ENCODE measurements at places on chromosomes 1 and 21. TPM values are rescaled to one million over a fixed set of nuclear protein-coding genes. Genes with fewer than 3 reads are reported as not detected.

- no peak for DNase-seq
These were observed 432.3 kb downstream of the DPYD start for GRCh38 chr1:97488530-97488929.

DNA sequence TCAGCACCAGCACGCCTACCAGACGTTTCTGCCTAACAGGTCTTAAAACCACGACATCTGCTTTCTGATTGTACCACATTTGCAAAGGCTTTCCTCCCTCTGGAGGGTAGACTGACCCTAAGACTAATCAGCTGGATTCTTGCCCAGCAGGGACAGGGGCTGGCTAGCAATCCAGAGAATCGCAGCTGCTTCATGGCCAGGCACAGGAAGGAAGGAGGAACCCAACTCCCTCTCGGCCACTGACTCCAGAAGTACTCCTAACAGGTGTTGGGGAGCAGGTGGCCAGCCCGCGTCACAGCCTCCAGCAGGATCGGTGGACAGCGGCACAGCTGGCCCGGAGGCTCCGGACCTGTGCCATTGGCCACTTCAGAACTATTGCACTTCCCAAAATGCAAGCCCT is 180.8 kb downstream of the NPHP4 start:
- no peak for DNase-seq

GRCh38 chr1:197465528-197466327 is 197.7 kb downstream of the CRB1 start:
- no peak for DNase-seq

- no peak for DNase-seq
These were observed 113.4 kb downstream of the ZBTB18 start for GRCh38 chr1:244164511-244164890.

GRCh38 chr1:41342774-41343355 is 18.4 kb upstream of the FOXO6 start:
- DNase-seq: no peak

DNA sequence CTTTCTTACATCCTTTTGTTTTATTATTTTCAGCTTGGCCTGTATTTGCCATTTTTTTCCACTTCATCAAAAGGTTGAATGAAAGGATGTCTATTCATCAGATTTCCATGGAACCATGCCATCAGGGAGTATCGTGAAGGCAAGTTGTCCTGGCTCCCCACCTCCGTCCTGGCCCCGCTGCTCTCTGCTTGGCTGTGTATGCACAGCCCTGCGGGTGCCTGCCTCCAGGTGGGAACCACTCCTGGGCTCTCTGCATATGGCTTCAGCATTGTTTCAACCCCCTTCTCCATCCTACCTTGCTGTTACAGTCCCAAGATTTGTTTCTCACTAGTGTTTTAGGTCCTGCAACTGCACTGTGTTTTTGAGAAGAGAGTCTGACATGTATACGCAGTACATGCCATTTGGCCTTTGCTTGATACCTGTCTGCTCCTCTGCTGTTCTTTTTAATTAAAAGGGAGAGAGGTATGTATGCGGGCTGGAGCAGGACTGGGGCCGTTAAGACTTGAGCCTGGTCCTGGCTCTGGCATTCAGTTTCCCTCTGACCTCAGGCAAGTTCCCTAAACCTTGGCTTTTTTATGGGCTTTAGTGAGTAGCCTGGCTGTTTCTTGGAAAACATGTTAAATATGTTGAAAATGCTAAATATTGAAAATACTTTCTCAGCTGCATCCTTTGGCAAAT is 69.9 kb upstream of the GCLM start:
- no peak for DNase-seq

GRCh38 chr1:220527908-220528678 is at the start of gene MARK1:
MARK1 (plus strand) TSS chr1:220528136; CDS start chr1:220528823, 687 bp downstream.
- DNase-seq: no peak

- no peak for DNase-seq
These were observed 138.4 kb downstream of the HIVEP3 start for GRCh38 chr1:41780322-41780721.

- DNase-seq: no peak
These were observed 16.9 kb upstream of the KIAA0040 start for GRCh38 chr1:175209493-175209921.

GRCh38 chr1:245677461-245678240 is 522.9 kb downstream of the KIF26B start:
- no peak for DNase-seq

GRCh38 chr1:247131236-247131635 is 27.1 kb upstream of the ZNF669 start:
- DNase-seq: no peak

DNA sequence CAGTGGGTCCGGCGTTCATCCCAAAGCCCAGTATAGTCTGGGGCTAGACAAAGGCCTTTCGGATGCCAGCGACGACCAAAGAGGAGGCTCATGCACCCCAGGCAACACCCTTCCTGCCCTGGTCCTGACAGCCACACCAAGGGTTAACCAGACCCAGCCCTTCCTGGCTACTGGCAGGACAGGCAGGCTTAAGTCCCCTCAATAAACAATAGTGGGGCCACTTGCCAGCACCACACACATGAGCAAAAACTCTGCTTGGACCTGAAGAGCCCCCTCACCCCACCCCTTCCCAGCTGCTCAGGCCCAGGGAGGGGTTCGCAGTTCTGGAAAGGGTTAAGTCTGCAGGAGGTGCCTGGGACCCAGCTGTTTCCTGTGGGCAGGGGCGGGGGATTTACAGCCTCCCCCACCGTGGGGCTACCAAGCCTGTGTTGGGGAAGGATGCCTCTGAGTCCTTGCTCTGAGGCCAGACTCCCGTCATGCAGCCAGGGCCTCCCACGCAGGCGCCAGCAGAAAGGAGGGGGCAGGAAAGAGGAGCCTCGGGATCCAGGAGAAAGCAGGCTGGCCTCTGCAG is 18.2 kb downstream of the PHLDA3 start:
- DNase-seq: peak; percentile 73

- no peak for DNase-seq
These were observed 24.1 kb downstream of the MROH9 start for GRCh38 chr1:170959385-170959784.

DNA sequence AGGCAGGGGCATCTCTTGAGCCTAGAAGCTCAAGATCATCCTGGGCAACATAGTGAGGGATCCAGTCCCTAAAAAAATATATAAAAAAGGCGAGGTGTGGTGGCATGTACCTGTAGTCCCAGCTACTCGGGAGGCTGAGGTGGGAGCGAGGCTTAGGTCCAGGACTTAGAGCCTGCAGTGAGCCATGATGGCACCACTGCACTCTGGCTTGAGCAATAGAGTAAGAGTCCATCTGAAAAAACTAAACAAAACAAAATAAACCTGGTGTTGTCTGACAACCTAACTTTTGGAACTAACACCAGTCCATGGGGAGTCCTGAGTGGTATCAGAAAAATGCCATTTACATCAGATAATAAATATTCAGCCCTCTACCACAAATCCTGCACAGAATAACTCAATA is 110.1 kb upstream of the NRIP1 start:
- DNase-seq: no peak

- DNase-seq: peak; percentile 26
These were observed 16.1 kb upstream of the CHI3L1 start for GRCh38 chr1:203202431-203203245.

GRCh38 chr1:14404862-14405301 is 193.6 kb upstream of the KAZN start:
- DNase-seq: no peak

DNA sequence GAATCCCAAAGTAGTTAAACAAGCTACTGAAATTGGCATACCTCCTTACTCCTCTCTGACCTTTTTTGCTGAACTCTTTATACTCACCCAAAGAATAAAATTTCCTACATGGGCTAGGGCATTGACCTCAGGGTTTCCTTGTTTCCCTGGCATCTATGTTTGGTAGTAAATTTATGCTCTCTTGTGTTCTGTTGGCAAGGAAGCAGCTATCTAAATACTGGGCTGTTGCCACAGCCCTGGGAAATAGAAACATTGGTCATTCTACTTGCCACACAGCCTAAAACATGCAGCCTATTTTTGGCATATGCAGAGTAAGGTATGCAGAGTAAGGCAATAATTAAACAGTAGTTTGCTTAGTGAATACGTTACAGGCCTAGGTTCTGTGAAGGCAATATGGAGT is 351.4 kb downstream of the HLX start:
- DNase-seq: no peak

DNA sequence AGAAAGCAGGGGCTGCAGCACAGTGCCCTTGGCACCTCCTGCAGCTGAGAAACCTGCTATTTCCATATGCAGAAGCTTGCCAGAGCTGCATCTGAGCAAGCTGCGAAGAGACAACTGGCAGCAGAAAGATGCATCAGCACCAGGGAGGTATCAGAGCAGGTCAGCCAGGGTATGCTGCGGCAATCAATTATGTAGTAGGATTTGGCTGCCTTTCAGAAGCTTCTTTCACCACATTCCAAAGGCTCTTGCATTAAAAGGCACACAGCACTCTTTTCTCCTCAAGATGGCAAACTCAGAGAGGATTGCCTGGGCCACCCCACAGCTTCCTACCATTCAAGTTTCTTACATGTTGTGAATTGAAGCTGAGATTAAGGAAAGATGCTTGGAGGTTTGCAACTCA is 47.6 kb upstream of the RAP1A start:
- DNase-seq: no peak

DNA sequence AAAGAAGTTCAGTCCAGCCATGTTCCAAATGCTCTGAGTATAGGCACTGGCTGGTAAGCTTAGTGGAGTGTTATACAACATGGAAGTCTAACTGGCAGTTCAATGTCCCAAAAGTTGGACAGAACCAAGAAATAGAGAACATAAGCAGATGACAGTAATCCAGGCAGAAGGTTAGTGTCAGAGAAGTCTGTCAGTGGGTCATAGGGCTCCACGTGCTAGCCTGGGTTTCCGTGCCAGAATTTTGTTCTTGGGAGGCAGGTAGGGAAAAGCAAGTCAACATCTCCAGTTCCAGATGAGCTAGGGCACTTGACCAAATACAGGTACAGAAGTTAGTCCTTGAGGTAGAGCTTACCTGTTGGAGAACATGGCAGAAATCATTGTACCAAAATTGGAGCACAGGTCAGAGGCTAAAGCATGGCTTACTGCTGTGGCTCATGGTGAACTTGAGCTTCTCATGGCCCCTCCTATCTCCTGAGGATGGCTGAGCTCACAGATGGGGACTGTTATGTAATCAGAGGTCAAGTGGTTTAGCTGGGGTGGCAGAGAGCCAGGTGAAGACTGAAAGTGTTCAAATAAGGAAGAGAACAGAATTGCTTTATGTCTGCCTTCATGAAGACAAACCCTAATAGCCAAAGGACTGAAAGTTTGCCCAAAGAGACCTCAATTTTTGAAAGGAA is 170.8 kb downstream of the NFIA start:
- no peak for DNase-seq

GRCh38 chr1:112284796-112285195 is 111.2 kb upstream of the CTTNBP2NL start:
- no peak for DNase-seq

- DNase-seq: no peak
These were observed 21.7 kb upstream of the BTG2 start for GRCh38 chr1:203283597-203283996.

GRCh38 chr1:7296968-7297367 is 474.1 kb upstream of the VAMP3 start:
- no peak for DNase-seq

GRCh38 chr1:45516465-45516864 is 5.2 kb downstream of the PRDX1 start:
- no peak for DNase-seq

- no peak for DNase-seq
These were observed 6.7 kb upstream of the MYOM3 start for GRCh38 chr1:24118410-24119242.

DNA sequence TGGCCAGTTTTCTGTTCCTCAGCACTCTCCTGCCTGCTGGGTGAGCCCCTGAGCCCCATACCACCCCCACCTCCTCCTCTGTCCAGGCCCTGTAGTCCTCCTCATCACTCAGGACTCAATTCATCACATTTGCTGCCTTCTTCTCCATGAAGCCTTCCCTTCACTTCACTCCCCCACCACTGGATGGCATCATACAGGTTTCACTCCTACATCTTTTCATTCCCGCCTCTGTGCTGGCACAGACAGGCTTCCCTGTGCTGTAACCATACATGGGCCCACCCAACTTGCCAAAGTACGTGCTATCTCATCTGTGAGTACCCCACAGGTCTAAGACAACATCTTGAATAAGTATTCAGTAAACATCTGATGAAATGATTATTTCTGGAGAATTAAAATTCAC is 56.9 kb downstream of the SLC45A1 start:
- no peak for DNase-seq

DNA sequence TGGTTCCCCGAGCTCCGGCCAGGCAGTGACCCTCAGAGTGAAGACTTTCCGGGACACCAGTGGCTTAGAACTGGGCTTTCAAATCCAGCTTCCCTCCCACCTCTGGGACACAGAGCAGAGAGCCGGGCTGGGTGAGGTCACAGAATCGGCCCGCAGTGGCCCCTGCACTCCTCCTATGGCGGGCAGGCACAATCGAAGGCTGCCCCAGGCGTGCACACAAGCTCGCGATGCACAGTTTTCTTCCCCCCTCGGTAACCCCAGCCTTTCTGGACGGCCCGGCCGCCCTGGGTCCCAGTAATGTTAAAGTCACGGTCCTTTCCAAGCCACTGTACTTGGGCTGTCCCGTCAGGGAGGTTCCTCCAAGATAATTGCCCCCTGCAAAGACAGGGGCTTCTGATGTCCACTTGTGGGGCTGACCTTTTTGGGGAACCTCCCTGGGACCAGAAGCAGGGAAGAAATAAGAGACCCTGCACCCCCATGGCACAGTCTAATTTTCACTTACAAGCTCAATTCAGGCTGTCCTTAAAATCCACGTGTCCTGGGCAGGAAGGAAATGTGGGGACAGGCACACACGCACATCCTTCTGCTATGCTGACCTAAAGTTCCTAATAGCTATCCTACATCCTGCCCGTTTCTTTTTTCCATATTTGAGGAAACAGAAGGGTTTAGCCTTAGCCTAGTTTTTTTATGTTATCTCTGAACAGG is 13.7 kb downstream of the TFF3 start:
- DNase-seq: no peak

- DNase-seq: no peak
These were observed 37.4 kb upstream of the RGS16 start for GRCh38 chr1:182641561-182641960.

DNA sequence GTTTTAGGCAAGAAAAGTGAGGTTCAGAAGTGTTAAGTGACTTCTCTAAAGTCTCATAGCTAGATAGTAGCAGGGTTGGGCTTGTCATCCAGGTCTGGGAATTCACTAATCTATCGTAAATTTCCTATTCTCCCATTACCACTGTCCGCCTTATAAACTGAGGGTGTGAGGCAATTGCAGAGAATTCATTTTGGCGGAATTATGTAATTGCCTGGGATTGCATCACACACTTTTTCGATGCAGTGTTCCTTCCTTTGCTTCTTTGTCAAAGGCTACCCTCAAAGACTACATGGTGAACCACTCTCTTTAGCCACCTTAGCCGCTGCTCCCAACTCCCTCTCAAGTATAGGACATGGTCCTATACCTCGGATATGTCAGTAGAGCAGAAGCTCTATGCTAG is 19.1 kb downstream of the SELP start:
- no peak for DNase-seq

The KCNJ15 gene
- 236 TPM for polyA plus RNA-seq

The FALEC gene
- 0.48 TPM for polyA plus RNA-seq

The FCRL5 gene
- polyA plus RNA-seq: not detected

The RNU11 gene
- polyA plus RNA-seq: not detected

The HPCA gene
- 0.99 TPM for polyA plus RNA-seq

The LIPI gene
- 0.32 TPM for polyA plus RNA-seq

The KCNK2 gene
- polyA plus RNA-seq: 2.9 TPM

The KRTAP21-3 gene
- not detected for polyA plus RNA-seq

The GATAD2B gene
- 27.2 TPM for polyA plus RNA-seq

The FMO3 gene
- polyA plus RNA-seq: 0.18 TPM

The LYPD8 gene
- not detected for polyA plus RNA-seq

The SLC45A3 gene
- polyA plus RNA-seq: 7.4 TPM

The SYT14 gene
- 0.31 TPM for polyA plus RNA-seq

The PTPRF gene
- 253 TPM for polyA plus RNA-seq

All from left renal pelvis (tissue), 4 donors.